Uterine smooth muscle cell (primary cell): ENCODE measurements at places on chromosomes 6 and 20. TPM values are rescaled to one million over a fixed set of nuclear protein-coding genes. Genes with fewer than 3 reads are reported as not detected.

The BPI gene
- 0.12 TPM in 1 of 2 replicates, not detected in the other for total RNA-seq

The RAB44 gene
- under 0.01 TPM in 1 of 2 replicates, not detected in the other for total RNA-seq

The SLC26A8 gene
- not detected in 2 replicates for total RNA-seq

The RSPO3 gene
- total RNA-seq, result 2.6 and 3.7 TPM in 2 replicates

The TMEM217 gene
- 0.77 and 1.6 TPM in 2 replicates for total RNA-seq

The BTNL2 gene
- not detected in 2 replicates for total RNA-seq

The MYLK4 gene
- 0.22 and 0.25 TPM in 2 replicates for total RNA-seq

The SLC25A27 gene
- 4.1 and 7.9 TPM in 2 replicates for total RNA-seq

The OR2B6 gene
- total RNA-seq, result not detected in 2 replicates

The TMEM244 gene
- 0.66 TPM in 1 of 2 replicates, not detected in the other for total RNA-seq

The MEI4 gene
- not detected in 2 replicates for total RNA-seq

The HRH3 gene
- total RNA-seq, result not detected in 2 replicates

The DDO gene
- total RNA-seq, result 2.9 and 3.0 TPM in 2 replicates

The ARHGAP40 gene
- under 0.01 TPM in 1 of 2 replicates, not detected in the other for total RNA-seq

The FKBP5 gene
- total RNA-seq, result 14.5 and 27.1 TPM in 2 replicates

The RNF144B gene
- 0.55 and 0.62 TPM in 2 replicates for total RNA-seq

The WFDC2 gene
- total RNA-seq, result not detected in 2 replicates

The ULBP1 gene
- 0.12 and 0.22 TPM in 2 replicates for total RNA-seq

The NKX2-2 gene
- total RNA-seq, result not detected in 2 replicates

The ECT2L gene
- total RNA-seq, result 0.12 TPM in 1 of 2 replicates, not detected in the other

The HCRTR2 gene
- not detected in 2 replicates for total RNA-seq

The HEY2 gene
- not detected in 2 replicates for total RNA-seq

The TUBB2B gene
- total RNA-seq, result 0.89 and 4.2 TPM in 2 replicates

The QRSL1 gene
- 10.1 and 13.4 TPM in 2 replicates for total RNA-seq

The PDE10A gene
- 2.3 and 3.5 TPM in 2 replicates for total RNA-seq

The CFB gene
- total RNA-seq, result 2.3 and 5.6 TPM in 2 replicates

The C20orf141 gene
- total RNA-seq, result not detected in 2 replicates

The PKHD1 gene
- total RNA-seq, result not detected in 2 replicates

The GABRR1 gene
- not detected in 2 replicates for total RNA-seq

The RHAG gene
- not detected in 2 replicates for total RNA-seq

The PACRG gene
- total RNA-seq, result 0.25 and 0.33 TPM in 2 replicates

The CCM2L gene
- under 0.01 TPM in 1 of 2 replicates, not detected in the other for total RNA-seq

The OR2H2 gene
- total RNA-seq, result not detected in 2 replicates

The CD24 gene
- 0.66 and 1.2 TPM in 2 replicates for total RNA-seq

The MAP7 gene
- 0.44 and 1.4 TPM in 2 replicates for total RNA-seq

The ISM1 gene
- 0.25 and 0.33 TPM in 2 replicates for total RNA-seq

The MOXD1 gene
- total RNA-seq, result 21.8 and 44.4 TPM in 2 replicates

The RFX6 gene
- total RNA-seq, result under 0.01 TPM in 1 of 2 replicates, not detected in the other

The SLC12A5 gene
- under 0.01 TPM in 1 of 2 replicates, not detected in the other for total RNA-seq

The CALHM6 gene
- 0.62 and 0.89 TPM in 2 replicates for total RNA-seq

The MRPS10 gene
- total RNA-seq, result 49.0 and 75.7 TPM in 2 replicates

The EEF1A2 gene
- 0.33 and 1.9 TPM in 2 replicates for total RNA-seq

The HELZ2 gene
- 46.2 and 48.4 TPM in 2 replicates for total RNA-seq

The TP53TG5 gene
- not detected in 2 replicates for total RNA-seq

The OOEP gene
- not detected in 2 replicates for total RNA-seq

The APCDD1L gene
- total RNA-seq, result 1.5 and 11.0 TPM in 2 replicates

The PPP1R14C gene
- total RNA-seq, result 0.50 and 1.9 TPM in 2 replicates

The DEFB124 gene
- total RNA-seq, result not detected in 2 replicates

The EIF2S2 gene
- total RNA-seq, result 146 and 155 TPM in 2 replicates

The PHACTR3 gene
- total RNA-seq, result 0.12 TPM in 1 of 2 replicates, not detected in the other

The CST2 gene
- total RNA-seq, result not detected in 2 replicates

The CLDN20 gene
- not detected in 2 replicates for total RNA-seq

The XKR7 gene
- total RNA-seq, result under 0.01 TPM in 1 of 2 replicates, not detected in the other

The SLC22A2 gene
- total RNA-seq, result 0.12 TPM in 1 of 2 replicates, not detected in the other

The RAET1G gene
- total RNA-seq, result 0.44 and 1.1 TPM in 2 replicates

The FAM110A gene
- total RNA-seq, result 4.9 and 6.4 TPM in 2 replicates

The RNF182 gene
- 1.1 and 1.8 TPM in 2 replicates for total RNA-seq

The EMILIN3 gene
- under 0.01 TPM in 1 of 2 replicates, not detected in the other for total RNA-seq
